ENCODE measurements at places on chromosomes 6 and 20. TPM values are rescaled to one million over a fixed set of nuclear protein-coding genes. Genes with fewer than 3 reads are reported as not detected.

- H3K27ac ChIP-seq, result peak overlapping the region; percentile 70
- peaks cover 14% of the 10 kb centered on the region for H3K4me1 ChIP-seq
- no peaks in the 10 kb centered on the region for H3K36me3 ChIP-seq
- DNase-seq, result no peak
- H3K27me3 ChIP-seq, result no peaks in the 10 kb centered on the region
Observed at GRCh38 chr20:45857882-45858216, 435 bp downstream of the ZSWIM3 start.

The BACH2 gene
- total RNA-seq, result 5.7 TPM

The SAMD10 gene
- 6.0 TPM for total RNA-seq

GRCh38 chr6:5173810-5174209 lies 86.9 kb downstream of the LYRM4 start:
- no peaks in the 10 kb centered on the region for H3K36me3 ChIP-seq
- H3K27me3 ChIP-seq, result no peaks in the 10 kb centered on the region
- H3K4me3 ChIP-seq, result no peak overlapping the region
- no peak overlapping the region for H3K27ac ChIP-seq
- no peak for DNase-seq

DNA sequence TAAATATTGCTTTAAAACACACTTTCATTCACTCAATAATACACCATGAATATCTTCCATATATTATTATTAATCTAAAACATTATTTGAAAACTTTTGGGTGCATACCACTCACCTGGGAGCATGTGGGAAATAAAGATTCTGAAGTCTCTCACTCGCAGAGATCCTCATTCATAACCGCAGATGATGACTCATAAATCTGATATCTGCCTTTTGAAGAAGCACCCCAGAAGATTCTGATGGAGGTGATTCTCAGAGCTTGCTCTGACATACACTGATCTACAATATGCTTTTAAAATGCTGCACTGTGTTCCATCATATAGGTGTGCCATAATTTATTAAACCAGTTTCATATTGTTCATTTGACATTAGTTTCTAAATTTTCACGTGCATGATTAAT lies 135.0 kb upstream of the SGK1 start:
- H3K4me1 ChIP-seq, result no peaks in the 10 kb centered on the region
- no peaks in the 10 kb centered on the region for H3K36me3 ChIP-seq
- no peak overlapping the region for H3K27ac ChIP-seq
- H3K27me3 ChIP-seq, result no peaks in the 10 kb centered on the region
- no peak overlapping the region for H3K4me3 ChIP-seq

The NHSL1 gene
- total RNA-seq, result 10.7 TPM

The CLIC5 gene
- total RNA-seq, result 3.2 TPM

DNA sequence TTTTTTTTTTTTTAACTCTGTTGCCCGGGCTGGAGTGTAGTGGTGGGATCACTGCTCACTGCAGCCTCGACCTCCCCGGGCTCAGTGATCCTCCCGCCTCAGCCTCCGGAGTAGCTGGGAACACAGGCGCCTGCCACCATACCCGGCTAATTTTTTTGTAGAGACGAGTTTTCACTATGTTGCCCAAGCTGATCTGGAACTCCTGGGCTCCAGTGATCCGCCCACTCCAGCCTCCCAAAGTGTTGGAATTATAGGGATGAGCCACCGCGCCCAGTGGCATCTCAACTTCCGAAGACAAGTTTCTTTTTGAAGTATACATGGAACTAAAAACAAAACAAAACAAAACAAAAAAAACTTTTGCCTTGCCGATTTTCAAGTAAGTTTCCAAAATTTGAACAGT lies 66.6 kb upstream of the ZNF184 start:
- H3K36me3 ChIP-seq, result no peaks in the 10 kb centered on the region
- H3K4me1 ChIP-seq, result no peaks in the 10 kb centered on the region
- no peak for DNase-seq
- H3K27ac ChIP-seq, result no peak overlapping the region

DNA sequence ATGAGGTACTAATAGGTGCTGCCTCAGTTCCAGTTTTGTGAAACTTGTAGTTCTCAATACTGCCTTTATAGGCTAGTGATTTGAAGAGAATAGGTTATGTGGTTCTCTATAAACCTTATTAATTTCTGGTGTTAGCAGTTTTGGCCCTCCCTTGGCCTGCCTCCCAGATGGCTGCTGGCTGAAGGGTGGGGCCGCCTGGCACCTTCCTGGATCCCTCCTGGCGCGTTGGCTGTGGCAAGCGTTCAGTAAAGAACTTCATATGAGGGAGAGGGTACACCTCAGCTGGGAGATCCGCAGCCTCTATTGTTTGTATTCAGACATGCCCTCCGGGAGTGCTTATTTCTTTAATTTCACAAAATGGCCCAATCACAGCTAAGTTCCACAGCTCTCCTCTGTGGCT lies 51.9 kb downstream of the FAM120B start:
- no peak overlapping the region for H3K4me3 ChIP-seq
- no peaks in the 10 kb centered on the region for H3K36me3 ChIP-seq
- H3K4me1 ChIP-seq, result peaks cover 7% of the 10 kb centered on the region
- DNase-seq, result peak; percentile 55
- peak overlapping the region; percentile 22 for H3K27ac ChIP-seq

DNA sequence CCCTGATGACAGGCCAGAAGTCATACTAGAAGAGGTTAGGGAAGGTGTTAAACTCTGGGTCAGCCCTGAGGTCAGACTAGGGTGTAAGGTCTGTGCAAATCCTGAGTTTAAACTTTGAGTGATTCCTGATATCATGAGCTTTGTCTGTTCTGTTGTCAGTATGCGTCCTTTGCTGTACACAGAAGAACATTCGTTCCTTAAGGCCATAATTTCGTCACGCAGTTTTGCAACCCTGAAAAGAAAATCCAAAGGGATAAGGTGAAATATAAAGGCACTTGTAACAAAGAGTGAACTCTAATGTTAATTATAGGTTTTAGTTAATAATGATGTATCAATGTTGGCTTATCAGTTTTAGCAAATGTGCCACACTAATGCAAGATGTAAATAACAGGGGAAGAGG lies 2.3 kb downstream of the DST start:
- peaks cover 5% of the 10 kb centered on the region for H3K4me1 ChIP-seq
- H3K27me3 ChIP-seq, result no peaks in the 10 kb centered on the region
- no peaks in the 10 kb centered on the region for H3K36me3 ChIP-seq
- no peak for DNase-seq
- H3K4me3 ChIP-seq, result no peak overlapping the region
- H3K27ac ChIP-seq, result no peak overlapping the region

GRCh38 chr6:36599791-36600209 lies 5.6 kb downstream of the SRSF3 start:
- H3K4me1 ChIP-seq, result peaks cover 4% of the 10 kb centered on the region
- H3K4me3 ChIP-seq, result peak overlapping the region; percentile 0
- DNase-seq, result no peak
- H3K27ac ChIP-seq, result no peak overlapping the region
- no peaks in the 10 kb centered on the region for H3K27me3 ChIP-seq

- no peak overlapping the region for H3K4me3 ChIP-seq
- H3K36me3 ChIP-seq, result no peaks in the 10 kb centered on the region
- H3K27ac ChIP-seq, result no peak overlapping the region
- no peaks in the 10 kb centered on the region for H3K4me1 ChIP-seq
- peaks cover 4% of the 10 kb centered on the region for H3K27me3 ChIP-seq
Observed at GRCh38 chr6:117143647-117144046, 121.7 kb upstream of the VGLL2 start.

GRCh38 chr6:113318575-113318917 lies 538.6 kb upstream of the MARCKS start:
- no peak for DNase-seq
- H3K4me1 ChIP-seq, result no peaks in the 10 kb centered on the region
- H3K27me3 ChIP-seq, result no peaks in the 10 kb centered on the region
- H3K27ac ChIP-seq, result no peak overlapping the region
- H3K4me3 ChIP-seq, result no peak overlapping the region

The MEI4 gene
- total RNA-seq, result not detected

- no peak for DNase-seq
- H3K4me3 ChIP-seq, result no peak overlapping the region
- H3K36me3 ChIP-seq, result no peaks in the 10 kb centered on the region
- H3K27ac ChIP-seq, result no peak overlapping the region
- no peaks in the 10 kb centered on the region for H3K27me3 ChIP-seq
- H3K4me1 ChIP-seq, result no peaks in the 10 kb centered on the region
Observed at GRCh38 chr6:126548300-126548699, 208.4 kb downstream of the CENPW start.

The SFTA2 gene
- not detected for total RNA-seq

The NDRG3 gene
- total RNA-seq, result 42.8 TPM

The SIRPA gene
- total RNA-seq, result 31.0 TPM

DNA sequence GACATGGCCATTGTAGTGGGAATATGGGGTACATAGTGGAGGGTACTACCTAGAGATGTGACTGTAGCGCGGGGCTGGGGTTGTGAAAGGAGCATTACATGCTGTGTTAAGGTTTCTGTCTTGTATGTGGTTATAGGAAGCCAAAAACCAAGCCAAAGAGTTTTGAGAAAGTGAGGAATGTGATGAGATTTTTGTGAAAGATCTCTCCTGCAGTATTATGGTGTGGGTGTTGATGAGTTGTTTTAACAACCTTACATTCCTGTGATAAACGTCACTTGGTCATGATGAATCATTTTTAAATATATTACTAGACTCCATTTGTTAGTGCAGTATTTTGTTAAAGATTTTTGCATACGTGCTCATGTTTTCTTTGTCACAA lies 48.9 kb downstream of the ZFAND3 start:
- DNase-seq, result no peak
- H3K4me3 ChIP-seq, result no peak overlapping the region
- H3K27ac ChIP-seq, result no peak overlapping the region
- H3K4me1 ChIP-seq, result no peaks in the 10 kb centered on the region
- no peaks in the 10 kb centered on the region for H3K27me3 ChIP-seq

The SLC22A2 gene
- not detected for total RNA-seq

- no peak overlapping the region for H3K4me3 ChIP-seq
- DNase-seq, result no peak
- no peaks in the 10 kb centered on the region for H3K4me1 ChIP-seq
- no peaks in the 10 kb centered on the region for H3K36me3 ChIP-seq
- no peaks in the 10 kb centered on the region for H3K27me3 ChIP-seq
- H3K27ac ChIP-seq, result no peak overlapping the region
Observed at GRCh38 chr6:13368731-13369115, 40.4 kb upstream of the TBC1D7 start.

The ADGB gene
- not detected for total RNA-seq

- no peaks in the 10 kb centered on the region for H3K36me3 ChIP-seq
- H3K27ac ChIP-seq, result no peak overlapping the region
- DNase-seq, result no peak
- H3K4me3 ChIP-seq, result no peak overlapping the region
- no peaks in the 10 kb centered on the region for H3K4me1 ChIP-seq
Observed at GRCh38 chr6:5529015-5529414, 267.7 kb downstream of the FARS2 start.

- no peak for DNase-seq
- no peak overlapping the region for H3K4me3 ChIP-seq
- H3K36me3 ChIP-seq, result no peaks in the 10 kb centered on the region
- H3K4me1 ChIP-seq, result peaks cover 4% of the 10 kb centered on the region
- H3K27ac ChIP-seq, result no peak overlapping the region
Observed at GRCh38 chr20:35661053-35661452, 3.6 kb downstream of the CPNE1 start.

The THBS2 gene
- 10.9 TPM for total RNA-seq

GRCh38 chr20:20466341-20466879 lies 98.5 kb downstream of the INSM1 start:
- no peaks in the 10 kb centered on the region for H3K4me1 ChIP-seq
- no peaks in the 10 kb centered on the region for H3K36me3 ChIP-seq
- no peak overlapping the region for H3K4me3 ChIP-seq
- DNase-seq, result no peak
- no peaks in the 10 kb centered on the region for H3K27me3 ChIP-seq
- H3K27ac ChIP-seq, result no peak overlapping the region

DNA sequence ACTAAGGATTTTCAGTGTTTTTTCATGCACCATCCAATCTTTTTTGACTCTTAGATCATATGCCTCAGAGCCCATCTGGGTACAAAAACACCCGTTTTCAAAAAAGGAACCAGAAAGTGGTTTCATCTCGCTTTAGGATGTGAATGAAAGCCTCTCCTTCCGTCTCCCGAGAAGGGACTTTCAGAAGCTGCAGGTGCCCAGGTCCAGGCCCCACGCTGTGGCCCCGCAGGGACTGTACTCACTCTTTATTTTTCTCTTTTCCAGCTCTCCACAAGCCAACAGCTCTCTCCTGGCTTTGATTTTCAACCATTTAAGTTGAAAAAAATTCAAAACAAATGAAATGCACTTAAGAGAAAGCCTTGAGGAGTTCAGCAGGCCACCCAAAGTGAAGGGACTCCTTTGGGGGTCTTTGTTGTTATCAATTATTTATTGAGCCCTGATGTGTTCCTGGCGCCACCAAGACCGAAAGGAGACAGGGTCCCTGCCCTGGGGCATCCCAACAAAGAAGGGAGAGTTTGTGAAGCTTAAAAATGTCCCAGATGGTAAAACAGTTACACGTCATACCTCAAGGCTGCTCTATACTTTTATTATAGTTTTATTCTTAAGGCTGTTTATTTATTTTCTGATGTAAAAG lies 467.3 kb downstream of the PREX1 start:
- no peaks in the 10 kb centered on the region for H3K27me3 ChIP-seq
- H3K27ac ChIP-seq, result no peak overlapping the region
- DNase-seq, result no peak

All from prostate gland (tissue), 2 donors.